ENCODE measurements at places on chromosomes 13 and 19. TPM values are rescaled to one million over a fixed set of nuclear protein-coding genes. Genes with fewer than 3 reads are reported as not detected.

GRCh38 chr13:32125751-32126150 is 94.2 kb downstream of the FRY start:
- no peak for DNase-seq

GRCh38 chr13:80452279-80452678 is 111.4 kb upstream of the SPRY2 start:
- DNase-seq, result no peak

DNA sequence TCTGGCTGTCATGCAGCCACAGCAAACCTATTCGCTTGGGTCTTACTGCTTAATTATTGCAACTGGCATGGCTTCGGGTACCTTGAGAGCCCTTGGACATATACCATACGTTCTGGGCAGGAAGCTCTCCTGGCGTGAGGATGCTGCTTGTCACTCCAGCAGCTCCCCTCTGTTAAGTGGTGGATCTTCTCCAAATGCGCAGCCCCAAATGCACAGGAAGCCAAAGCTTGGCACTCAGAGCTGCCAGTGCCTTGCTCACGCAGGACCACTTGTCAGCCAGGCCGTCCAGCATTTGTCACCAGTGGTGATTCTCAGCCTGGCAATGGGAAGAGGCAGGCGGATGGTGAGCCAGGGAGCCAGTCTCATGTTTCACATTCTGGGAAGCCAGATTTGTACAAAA is 158.6 kb downstream of the KATNAL1 start:
- no peak for DNase-seq

- DNase-seq, result peak; percentile 73
Measured at GRCh38 chr19:1064661-1065605, 2.0 kb upstream of the ARHGAP45 start.

- DNase-seq, result peak; percentile 19
Measured at GRCh38 chr13:44181931-44182330, 191.7 kb upstream of the SERP2 start.

DNA sequence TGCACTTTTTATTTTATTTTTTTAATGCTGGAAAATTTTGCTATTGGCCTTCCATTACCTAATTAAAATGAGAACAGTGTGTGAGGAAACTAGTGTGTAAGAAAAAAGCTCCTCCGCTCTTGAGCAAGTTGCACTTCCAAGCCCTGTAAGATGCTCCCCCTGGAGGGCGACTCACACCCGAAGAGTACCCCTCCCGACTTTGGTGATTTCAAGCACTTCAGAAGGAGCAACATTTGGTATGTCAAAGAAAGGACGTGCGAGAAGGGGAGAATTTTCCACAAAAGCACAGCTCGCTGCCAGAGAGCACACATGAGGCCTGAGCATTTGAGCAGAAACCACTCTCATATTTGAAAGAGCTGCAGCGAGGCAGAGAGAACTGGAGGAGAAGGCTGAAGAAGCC is 504.4 kb downstream of the FGF9 start:
- no peak for DNase-seq

DNA sequence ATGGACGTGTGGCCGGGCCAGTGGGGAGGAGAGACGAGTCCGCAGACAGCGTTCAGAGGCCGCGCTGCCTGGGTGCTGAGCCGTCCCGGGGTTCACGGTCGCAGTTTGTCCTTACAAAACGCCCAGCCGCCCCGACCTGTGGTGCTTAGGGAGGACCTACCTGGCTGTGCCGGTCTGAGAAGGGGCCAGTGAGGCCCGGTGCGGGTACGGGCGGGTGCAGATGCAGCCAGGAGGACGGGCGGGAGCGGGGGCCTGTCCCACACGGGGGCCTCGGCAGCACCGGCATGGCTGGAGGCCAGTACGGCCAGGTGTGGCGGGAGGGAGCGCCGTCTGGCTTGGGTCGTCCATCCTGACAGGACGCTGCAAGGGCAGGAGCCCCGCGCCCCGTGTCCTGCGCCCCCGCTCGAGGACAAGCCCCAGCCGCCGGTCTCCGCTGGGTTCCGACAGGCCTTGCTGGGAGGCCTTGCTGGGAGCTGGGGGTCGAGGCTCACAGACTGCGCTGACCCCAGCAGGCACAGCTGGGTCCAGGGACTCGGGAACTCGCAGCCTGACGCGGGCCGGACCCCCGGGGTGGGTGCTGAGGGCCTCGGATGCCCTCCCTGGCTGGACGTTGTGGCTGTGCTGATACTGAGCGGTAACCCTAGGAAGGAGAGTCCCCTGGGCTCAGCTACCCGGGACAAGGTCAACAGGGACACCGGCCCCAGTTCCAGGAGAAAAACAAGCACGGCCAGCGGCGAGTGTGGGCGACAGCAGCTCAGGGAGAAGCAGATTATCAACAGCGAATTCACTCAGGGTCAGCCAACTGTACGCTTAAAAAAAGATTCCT is 5.3 kb upstream of the PROZ start:
- DNase-seq, result peak; percentile 9

GRCh38 chr19:50462970-50463369 is 13.3 kb upstream of the EMC10 start:
- DNase-seq, result no peak

GRCh38 chr19:38441657-38442348 is 8.3 kb downstream of the RYR1 start:
- no peak for DNase-seq

- DNase-seq, result peak; percentile 42
Measured at GRCh38 chr19:3914199-3914598, 18.7 kb upstream of the NMRK2 start.

GRCh38 chr19:38210458-38210987 is 13.5 kb downstream of the DPF1 start:
- peak; percentile 45 for DNase-seq

- no peak for DNase-seq
Measured at GRCh38 chr19:8335343-8336071, 7.6 kb downstream of the KANK3 start.

DNA sequence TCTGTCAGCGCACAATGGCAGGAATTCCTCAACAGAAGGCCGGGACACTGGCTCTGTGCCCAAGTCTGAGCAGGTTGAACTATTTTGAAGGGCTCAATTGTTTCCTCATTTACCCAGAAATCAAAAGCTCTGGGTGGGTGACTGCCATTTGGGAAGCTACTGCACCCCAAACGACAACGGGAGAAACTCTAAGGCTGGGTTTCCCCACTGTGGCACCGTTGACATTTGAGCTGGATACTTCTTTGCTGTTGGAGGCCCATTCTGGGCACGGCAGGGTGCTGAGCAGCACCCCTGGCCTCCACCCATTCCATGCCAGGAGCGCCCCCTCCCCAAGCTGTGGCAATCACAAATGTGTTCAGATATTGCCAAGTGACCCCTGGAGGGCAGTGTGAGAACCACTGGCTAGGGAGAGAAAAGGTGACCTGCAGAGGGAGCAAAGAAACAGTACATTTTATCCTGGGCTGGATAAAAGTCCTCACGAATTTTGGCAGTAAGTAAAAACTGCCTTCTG is 62.5 kb downstream of the RFX2 start:
- DNase-seq, result no peak

GRCh38 chr19:8504171-8504570 is 1.7 kb upstream of the PRAM1 start:
- no peak for DNase-seq

GRCh38 chr13:52961256-52961910 is 67.2 kb upstream of the OLFM4 start:
- no peak for DNase-seq

- DNase-seq, result no peak
Measured at GRCh38 chr13:43058831-43059230, 35.4 kb downstream of the DNAJC15 start.

GRCh38 chr13:47081246-47081645 is 184.4 kb upstream of the HTR2A start:
- DNase-seq, result no peak

- DNase-seq, result no peak
Measured at GRCh38 chr13:54705738-54706137, 1677.1 kb downstream of the OLFM4 start.

- no peak for DNase-seq
Measured at GRCh38 chr19:50844296-50844935, 10.3 kb upstream of the KLK3 start.

DNA sequence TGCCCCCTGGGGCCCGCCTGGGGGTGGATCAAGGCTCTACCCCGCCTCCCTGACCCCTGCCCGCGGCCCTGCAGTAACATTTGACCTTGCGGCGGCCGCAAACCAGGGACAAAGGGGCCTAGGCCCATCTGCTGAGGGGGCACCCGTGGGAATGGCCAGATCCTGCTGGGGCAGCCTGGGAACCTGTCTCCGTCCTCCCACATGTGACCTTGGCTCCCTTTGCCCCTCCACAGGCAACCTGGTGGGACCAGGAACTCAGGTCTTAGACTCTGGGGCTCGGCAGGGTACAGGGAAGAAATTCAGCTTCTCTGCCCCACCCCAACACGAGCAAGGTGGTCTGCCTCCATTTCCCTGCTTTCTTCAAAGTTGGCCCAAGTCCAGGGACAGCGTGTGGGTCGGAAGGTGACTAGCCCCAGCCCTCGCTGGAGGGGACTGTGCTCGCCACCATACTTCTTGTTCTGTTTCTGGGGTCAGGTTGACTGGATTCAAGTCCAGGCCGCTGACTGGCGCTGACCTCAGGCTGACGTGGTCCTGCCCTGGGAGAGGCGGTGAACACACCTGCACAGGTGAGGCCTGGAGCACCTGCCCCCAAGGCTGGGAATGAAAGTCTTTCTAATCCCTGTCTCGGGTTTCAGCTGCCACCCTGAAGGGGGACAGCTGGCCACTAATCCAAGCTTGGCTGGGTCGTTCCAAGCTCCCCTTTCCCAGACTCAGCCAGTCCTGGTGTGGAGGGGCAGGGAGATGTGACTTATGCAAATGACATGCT is 2.5 kb upstream of the NR2F6 start:
- DNase-seq, result no peak

DNA sequence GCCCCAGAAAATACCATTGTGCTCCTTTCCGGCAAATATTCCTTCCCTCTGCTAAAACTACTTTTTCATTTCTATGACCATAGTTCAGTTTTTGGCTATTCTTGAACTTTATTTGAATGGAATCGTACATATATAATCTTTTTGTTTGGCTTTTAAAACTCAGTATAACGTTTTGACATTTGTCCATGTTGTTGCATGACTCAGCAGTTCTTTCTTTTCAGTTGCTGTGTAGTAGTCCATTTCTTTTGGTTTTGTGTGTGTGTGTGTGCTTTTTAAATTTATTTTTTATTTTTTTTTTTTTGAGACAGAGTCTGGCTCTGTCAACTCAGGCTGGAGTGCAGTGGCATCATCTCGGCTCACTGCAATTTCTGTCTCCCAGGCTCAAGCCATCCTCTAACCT is 35.0 kb downstream of the ITM2B start:
- DNase-seq, result no peak

DNA sequence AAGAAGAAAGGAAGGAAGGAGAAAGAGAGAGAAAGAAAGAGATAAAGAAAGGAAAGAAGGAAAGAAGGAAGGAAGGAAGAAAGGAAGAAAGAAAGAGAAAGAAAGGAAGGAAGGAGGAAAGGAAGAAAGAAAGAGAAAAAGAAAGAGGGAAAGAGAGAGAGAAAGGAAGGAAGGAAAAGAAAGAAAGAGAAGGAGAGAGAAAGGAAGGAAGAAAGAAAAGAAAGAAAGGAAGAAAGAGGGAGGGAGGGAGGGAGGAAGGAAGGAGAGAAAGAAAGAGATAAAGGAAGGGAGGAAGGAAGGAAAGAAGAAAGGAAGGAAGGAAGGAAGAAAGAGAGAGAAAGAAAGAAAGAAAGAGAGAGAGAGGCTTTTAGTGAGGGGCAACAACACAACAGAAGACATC is 135.1 kb upstream of the VSTM2B start:
- no peak for DNase-seq

DNA sequence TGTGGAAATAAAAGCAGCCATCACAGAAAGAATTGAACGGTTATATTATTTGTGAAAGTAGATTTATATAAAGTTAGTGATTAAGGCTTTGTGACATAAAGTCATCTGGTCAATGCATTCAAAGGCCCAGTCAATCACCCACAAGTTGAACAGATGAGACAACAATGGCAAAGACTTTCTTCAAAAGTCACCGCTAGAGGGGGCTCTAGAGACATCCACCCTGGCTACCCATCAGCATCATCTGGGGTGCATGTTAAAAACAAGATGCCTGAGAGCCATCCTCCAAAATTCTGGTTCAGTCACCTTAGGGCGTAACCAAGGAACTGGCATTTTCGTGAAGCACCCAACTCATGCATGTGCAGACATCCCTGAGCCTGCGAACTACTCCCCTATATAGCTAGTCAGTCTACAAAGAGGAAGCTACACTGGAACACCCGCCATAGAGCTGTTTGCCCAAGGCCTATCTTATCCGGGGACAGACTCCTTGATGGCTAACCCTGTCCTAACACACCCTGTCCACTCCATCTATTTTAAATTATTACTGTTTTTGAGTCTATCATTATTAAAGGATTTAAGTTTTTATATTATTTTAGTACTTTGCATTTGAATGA is 970.5 kb downstream of the UQCRFS1 start:
- peak; percentile 48 for DNase-seq

- DNase-seq, result peak; percentile 56
Measured at GRCh38 chr19:57664269-57665127, 4.2 kb upstream of the ZSCAN4 start.

Gene ERICH6B
- not detected for total RNA-seq

Gene HRC
- not detected for total RNA-seq

Gene SBK2
- not detected for total RNA-seq

Gene FFAR1
- total RNA-seq, result not detected

Gene ZNF471
- 0.12 TPM for total RNA-seq

Gene OSCAR
- total RNA-seq, result 0.74 TPM

Gene HSPB6
- 0.06 TPM for total RNA-seq

Gene TMEM205
- 124 TPM for total RNA-seq

Gene ATP4A
- total RNA-seq, result not detected

Gene ZNF649
- 9.0 TPM for total RNA-seq
